ENCODE measurements at places on chromosomes 4 and X.

- DNase-seq, result no peak
Observed at GRCh38 chr4:181194096-181194495, 1049.1 kb upstream of the TENM3 start.

DNA sequence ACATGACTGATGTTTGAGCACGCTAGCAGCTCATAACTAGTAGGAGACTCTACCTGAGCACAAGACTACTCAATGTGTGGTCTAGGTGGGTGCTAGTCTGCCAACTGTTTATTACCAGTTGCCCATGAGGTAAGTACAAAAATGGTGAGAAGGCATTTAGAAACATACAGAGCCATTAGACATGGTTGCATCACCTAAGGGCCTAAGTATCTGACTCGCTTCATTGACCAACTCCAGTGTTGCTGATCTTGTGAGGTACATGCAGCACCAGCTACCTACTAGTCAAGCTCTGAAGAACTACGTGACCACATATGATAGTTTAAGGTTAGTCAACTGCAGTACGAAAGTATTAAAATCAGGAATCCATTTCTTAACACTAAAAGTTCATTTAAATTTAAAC, 39.9 kb downstream of the APBB2 start:
- DNase-seq, result no peak

- DNase-seq, result no peak
Observed at GRCh38 chr4:88188738-88189417, 30.4 kb upstream of the ABCG2 start.

DNA sequence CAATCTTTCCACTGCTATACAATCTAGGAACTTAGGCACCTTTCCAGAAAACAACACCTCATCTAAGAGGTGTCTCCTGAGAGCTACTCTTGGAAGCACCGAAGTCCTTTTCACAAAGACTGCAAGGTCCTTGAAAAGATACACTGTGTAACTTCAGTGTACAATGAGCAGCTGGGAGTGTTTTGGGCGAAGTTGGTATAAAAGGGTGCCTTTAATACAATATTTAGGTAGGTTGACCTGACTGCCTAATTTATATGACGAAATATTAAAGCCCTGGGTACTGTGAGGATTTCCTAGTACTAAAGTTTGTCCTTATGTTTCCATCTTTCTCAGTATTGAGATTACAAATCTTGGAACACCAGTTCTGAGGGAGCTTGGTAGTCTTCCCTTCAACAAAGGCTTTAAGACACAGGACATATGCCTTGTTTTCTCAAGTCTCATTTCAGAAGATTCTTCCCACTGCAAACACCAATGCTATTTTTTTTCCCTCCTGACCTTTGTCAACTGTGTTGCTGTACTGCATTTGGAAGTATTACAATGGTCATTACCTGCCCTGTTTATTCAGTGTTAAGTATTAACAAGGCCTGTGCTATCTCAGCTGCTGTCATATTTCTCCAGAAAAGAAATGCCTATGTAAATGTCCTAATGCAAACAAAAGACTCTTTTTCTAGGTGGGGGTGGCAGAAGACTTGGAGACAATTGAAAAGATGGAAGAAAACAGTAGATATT, 134.2 kb downstream of the MAML3 start:
- DNase-seq, result no peak

DNA sequence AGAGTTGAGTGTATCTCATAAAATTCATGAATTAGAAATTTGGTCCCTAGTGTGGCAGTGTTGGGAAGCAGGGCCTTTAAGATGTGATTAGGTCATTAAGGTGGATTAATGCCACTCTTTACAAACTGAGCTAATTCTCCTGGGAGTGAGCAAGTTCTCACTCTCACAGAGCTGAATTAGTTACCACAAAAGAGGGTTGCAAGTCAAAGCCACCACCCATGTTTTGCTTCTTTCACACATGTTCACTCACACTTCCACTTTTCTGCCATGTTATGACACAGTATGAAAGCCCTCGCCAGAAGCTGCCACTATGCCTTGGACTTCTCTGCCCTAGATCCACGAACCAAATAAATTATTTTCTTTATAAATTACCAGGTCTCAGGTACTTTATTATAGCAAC, 332.1 kb downstream of the ARAP2 start:
- DNase-seq, result no peak

DNA sequence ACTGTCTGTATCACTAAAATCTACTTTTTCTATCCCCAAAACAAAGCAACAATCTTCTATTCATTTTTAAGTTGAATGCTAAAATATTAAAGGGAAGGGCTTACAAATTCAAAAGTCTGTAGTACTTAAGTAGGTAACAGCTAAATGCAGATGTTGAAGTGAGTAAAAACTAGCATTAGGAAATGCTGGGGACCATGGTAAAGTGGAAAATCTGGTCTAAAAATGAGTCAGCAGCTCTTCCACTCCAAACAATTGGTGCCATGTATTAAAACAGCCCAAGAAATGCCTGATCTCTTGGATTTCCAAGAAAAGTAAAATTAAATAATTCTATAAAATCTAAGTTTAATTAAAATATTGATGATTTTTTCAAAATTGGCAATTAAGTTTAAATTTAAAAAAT, 73.3 kb upstream of the PPP3CA start:
- DNase-seq, result no peak

- DNase-seq, result no peak
Observed at GRCh38 chr4:13907255-13907751, 279.8 kb upstream of the BOD1L1 start.

GRCh38 chrX:29902004-29902403, 313.4 kb upstream of the MAGEB2 start:
- no peak for DNase-seq

GRCh38 chrX:104282166-104282725, 27.5 kb upstream of the ESX1 start:
- no peak for DNase-seq

DNA sequence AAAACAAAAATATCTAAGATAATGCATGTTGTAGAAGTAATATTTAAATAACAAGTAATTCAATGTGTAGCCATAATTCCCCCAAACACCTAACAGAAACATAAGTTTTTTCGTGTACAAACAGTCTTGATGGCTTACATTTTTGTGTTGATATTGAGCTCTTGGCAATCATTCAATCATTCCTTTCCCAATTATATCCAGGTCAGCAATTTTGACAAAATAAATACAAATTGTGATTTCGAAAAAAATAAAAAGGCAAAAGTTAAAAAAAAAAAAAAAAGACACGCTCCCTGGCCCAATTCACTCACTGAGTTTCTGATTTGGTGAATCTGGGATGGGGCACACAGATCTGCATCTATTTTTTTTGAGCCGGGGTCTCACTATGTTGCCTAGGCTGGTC, 187.6 kb upstream of the GPC4 start:
- no peak for DNase-seq

- no peak for DNase-seq
Observed at GRCh38 chr4:175998782-175999181, 66.9 kb upstream of the WDR17 start.

- DNase-seq, result no peak
Observed at GRCh38 chr4:158826882-158827281, 58.1 kb downstream of the FNIP2 start.

GRCh38 chr4:52651996-52652672, 7.0 kb downstream of the USP46 start:
- no peak for DNase-seq

GRCh38 chr4:14743601-14744000, 258.7 kb upstream of the CPEB2 start:
- DNase-seq, result no peak

- DNase-seq, result no peak
Observed at GRCh38 chrX:9786798-9787635, 788 bp downstream of the SHROOM2 start.

DNA sequence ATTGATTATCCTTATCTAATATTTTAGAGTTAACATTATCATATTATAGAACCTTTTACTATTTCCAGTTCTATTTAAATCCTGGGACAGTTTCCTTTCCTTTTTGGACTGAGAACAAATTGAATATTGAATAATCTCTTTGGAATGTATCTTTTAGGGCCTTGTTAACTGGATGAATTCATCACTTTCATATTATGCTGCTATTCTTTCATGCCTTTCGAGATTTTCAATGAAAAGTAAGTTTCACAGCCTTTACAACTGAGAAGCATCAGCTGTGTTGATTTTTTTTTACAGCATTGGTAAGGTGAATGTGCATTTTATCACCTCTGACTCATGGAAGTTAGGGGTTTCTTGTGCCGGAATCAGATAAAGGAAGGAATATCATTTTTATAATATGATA, 39.6 kb downstream of the PDLIM5 start:
- no peak for DNase-seq
